ENCODE measurements at places on chromosomes 4 and X.

GRCh38 chr4:136241221-136241986 is 1290.9 kb downstream of the PCDH18 start:
- DNase-seq, result no peak

GRCh38 chr4:150140774-150141400 is 62.6 kb downstream of the DCLK2 start:
- no peak for DNase-seq

DNA sequence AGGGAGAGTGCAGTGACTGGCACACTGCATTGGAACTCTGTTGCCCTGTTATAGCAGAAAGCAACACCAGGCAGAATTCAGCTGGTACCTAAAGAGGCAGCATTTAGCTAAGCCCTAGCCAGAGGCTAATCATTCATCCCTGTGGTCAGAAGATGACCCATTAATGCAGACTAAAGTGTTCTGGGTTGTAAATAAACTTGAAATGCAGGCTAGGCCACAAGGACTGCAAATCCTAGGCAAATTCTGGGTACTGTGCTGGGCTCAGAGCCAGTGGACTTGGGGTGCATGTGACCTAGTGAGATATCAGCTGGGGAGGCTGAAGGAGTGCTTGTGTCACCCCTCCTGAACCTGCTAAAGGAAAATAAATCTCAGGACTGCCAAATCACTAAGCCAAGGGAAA is 91.2 kb downstream of the LPAR4 start:
- DNase-seq, result no peak

DNA sequence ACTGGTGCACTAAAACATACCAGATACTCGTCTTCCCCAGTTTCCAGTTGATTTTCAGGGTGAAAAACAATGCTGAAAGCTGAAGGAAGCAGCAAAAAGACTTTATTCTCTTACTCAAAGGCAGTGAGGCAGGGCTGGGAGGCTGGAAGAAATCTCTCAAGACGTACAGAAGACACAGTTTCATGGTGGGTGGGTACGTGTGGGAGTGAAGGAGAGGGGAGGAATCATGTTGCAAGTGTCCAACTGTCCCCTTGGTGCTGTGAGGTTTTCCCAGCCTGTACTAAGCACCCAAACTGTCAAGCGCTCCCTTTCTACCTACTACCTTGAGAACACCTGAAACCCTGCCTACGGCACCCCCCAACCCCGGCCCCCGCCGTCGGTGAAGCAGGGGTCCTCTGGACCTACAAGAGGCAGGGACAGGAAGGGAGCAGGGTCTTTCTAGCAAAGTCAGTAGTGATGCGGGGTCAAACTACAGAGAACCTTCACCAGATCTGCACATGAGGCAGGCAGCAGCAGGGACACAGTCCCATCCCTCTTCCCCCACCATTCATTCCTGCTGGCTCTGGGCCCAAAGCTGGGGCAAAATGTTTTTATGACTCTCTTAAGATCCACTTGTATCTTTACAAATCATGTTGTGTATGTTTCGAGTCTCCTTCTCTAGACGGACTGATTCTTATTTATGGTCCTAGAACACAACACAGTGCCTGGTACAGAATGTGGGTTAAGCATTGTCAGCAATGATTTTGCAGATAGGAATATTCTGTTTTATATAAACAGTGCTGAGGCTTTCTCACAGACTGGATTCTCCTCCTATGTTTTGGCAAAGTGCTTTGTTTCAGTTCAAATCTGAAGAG is 2.4 kb upstream of the SETD7 start:
- no peak for DNase-seq

DNA sequence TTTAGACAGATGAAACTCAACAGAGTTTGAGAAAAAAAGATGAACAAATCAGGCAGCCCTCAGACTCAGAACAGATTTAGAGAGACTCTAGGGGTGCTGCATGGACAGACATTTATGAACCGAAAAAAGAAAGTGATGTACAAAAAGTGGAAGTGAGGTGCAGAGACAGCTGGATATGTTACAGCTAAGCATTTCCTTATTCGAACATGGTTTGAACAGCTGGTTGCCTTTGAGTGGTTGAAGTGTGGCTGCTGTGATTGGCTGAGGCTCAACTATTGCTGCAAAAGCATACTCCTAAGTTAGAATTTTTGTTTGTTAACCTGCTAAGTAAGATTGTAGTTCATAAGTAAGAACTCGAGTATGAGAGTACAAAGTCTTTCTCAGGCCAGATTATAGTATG is 331.5 kb upstream of the PABPC4L start:
- no peak for DNase-seq

GRCh38 chr4:163493643-163494359 is 689 bp upstream of the TMA16 start:
- no peak for DNase-seq

DNA sequence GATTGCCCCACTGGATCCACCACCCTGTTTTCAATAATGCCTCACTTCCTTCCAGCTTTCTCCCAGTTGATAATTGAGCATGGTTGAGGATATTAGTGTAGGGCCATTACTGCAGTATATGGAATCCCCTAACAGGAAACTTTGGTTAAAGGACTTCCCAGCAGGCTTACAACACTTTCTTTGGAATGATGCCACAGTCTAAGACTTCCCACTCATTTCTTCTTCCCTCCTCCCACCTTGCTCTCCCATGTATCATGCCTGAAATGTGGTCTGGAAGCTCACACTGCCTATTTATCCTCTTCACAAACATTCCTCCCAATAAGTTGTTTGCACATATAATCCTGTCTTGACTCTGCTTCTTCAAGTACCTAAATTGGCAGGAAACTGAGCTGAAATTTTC is 863.3 kb downstream of the CENPC start:
- no peak for DNase-seq

- no peak for DNase-seq
These were observed 1082.2 kb downstream of the C4orf33 start for GRCh38 chr4:130178106-130178505.

DNA sequence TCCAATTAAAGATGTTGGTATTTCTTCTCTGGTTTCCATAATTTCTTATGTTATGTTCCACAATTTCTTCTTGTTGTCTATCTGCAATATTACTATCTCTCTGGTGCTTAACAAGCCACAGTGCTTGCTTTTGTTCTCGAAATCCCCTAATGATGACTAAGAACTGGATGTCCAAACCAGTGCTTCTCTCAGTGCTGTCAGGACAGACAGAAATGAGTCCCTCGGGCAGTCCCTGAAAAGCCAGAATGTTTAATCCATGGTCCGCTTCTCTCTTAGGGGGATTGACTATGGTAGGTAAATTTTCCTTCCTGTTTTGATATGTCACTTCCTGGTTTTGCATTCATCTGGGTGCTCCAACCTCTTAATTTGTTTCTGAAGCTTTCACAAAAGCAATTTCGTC is 321.6 kb upstream of the PCDH10 start:
- no peak for DNase-seq

- DNase-seq, result no peak
These were observed 468 bp upstream of the MAGEA4 start for GRCh38 chrX:151912221-151912620.

- DNase-seq, result no peak
These were observed 29.3 kb downstream of the ZNF827 start for GRCh38 chr4:145909281-145909715.

DNA sequence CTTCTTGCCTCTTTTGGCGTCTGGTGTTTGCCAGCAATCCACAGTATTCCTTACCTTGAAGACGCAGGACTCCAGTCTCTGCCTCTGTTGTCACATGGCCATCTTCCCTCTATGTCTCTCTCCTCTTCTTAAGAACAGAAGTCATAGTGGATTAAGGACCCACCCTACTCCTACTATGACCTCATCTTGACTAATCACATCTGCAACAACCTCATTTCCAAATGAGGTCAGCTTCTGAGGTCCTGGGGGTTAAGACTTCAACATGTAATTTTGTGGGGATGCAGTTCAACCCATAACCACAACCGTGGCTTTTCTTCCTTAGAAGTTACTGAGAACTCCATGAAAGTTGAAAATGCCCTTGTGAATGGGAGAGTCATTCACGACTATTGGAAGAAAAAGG is 23.3 kb downstream of the TLR8 start:
- DNase-seq, result no peak

GRCh38 chr4:108512615-108513505 is 107.5 kb upstream of the RPL34 start:
- peak; percentile 50 for DNase-seq

Data from stimulated activated CD4-positive, alpha-beta T cell treated with anti-CD3 and anti-CD28 coated beads, Interleukin-1b, Interleukin-23, amount 100 ng/mL, for 48 hours (primary cell).